ENCODE measurements at places on chromosomes 5 and 9.

- no peak for DNase-seq
Measured at GRCh38 chr9:138038244-138038671, 160.7 kb downstream of the CACNA1B start.

DNA sequence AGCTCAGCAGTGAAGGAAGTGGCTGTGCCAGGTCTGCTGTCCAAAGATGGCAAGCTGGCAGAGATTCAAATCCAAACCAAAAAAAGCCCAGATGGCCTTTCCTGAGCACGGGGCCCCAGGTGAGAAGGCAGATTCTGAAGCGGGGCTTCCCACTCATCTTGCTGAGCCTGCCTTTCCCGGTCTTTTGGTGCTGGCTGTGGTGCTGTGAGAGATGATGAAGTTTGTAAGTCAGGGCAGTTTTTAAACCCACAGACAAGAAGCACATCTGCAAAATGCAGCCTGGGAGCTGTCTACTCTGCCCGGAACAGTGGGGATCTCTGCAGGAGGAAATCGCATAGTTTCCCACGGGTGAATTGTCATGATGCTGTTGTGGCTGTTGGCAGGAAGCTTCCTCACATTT lies 85.0 kb upstream of the IRX4 start:
- DNase-seq = no peak

DNA sequence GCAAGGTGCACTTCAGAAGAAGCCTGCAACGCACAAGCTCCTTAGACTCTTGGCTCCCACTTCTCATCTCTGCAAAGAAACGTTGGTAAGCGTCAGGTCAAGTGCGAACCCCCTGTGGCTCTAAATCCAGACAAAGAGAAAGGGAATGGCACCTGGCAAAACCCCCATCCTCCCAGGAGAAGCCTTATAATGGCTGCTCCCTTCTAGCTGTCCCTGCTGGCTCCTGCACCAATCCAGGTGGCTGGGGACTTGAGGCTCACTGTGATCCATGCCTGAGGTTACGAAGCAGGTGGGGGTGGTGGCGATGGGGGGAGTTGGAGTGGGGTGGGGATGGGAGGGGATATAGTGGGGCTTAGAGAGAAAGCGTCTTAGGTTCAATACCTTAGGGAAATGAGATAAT lies 272.8 kb downstream of the DENND1A start:
- no peak for DNase-seq

DNA sequence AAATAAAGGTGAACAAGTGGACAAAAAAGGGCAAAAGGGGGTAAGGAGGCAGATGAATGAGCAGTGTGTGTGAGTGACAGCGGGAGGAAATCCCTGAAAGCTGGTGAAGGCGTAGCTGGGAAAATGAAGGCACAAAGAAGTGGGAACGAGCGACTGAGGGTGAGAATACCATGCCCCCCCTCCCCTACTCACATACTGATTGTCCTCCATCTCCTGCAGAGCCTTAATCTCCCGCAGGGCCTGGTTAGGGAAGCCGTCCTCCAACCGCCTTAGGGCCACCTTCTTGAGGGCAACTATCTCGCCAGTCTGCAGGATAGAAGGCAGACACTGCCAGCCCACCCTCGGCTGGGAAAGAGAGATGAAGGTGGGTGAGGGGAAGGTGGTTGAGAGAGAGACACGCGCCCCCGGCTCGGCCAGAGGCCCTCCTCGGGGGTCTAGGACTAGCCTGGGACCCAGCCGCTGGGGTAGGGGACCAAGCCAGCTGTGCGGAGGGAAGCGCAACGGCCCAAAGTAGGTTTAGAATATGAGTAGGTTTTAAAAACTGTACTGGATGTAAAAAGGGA lies 522 bp downstream of the CDK20 start:
- no peak for DNase-seq

DNA sequence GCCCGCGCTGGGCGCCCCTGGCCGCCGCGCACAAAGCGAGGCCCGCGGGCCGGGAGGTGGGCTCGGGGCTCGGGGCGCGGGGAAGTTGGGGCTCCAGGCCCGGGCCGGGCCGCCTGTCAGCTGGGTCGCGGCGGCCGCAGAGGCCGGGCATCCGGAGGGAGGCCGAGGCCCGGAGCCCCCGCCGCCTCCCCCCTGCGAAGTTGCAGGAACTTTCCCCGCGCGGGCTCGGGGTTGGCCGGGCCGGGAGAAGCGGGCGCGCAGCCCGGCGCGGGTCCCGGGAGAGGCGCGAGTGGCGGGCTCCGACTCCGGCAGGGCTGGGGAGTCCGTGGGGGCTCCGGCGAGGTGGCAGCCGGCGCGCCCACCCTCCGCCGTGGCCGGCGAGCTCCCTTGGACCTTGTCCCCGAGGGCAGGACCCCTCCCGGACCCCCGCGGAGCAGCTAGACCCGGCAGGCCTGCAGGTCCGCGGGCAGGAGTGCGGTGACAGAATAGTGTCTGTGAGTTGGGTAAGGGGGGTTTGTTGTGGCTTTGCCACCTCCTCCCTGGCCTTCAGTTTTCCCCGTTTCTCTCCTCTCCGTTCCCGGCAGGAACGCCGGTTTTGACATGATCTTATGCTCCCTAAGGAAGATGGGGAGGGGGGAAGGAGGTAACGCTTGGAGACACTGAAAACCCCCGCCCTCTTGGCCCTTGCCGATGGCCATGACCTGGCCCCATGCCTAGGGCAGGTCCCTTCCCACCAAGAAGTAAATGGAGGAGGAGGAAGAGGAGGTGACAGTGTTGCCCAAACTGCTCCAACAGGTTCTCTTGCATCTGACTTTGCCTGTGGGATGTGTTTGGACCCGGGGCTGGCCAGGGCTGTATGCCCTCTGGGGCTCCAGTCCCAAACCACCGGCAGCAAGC lies 942 bp downstream of the PHF2 start:
- DNase-seq = no peak

DNA sequence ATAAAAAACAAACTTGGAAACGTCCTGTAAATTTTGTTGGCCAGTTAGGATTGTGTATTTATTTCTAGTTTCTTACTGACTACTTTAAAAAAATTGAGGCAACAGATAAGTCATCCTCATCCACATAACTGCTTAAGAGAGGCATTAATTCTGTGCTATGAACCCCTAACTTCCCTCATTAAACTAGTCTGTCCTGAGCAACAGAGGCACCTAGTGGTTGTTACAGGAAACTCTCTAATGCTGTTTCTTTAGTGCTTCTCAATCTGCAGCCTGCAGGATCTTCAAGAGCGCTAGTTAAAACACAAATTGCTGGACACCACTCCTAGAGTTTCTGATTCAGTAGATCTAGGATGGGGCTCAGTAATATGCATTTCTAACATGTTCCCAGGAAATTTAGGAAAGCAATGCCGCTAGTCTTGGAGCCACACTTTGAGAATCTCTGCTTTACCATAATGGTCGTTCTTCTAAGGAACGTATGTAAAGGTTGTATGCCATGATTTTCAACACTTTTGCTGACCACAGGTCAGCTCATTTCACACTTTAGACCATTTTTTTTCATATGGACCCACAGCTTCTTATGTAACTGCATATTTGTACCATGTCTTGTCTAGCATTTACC lies 410.1 kb upstream of the SMARCA2 start:
- DNase-seq = no peak

DNA sequence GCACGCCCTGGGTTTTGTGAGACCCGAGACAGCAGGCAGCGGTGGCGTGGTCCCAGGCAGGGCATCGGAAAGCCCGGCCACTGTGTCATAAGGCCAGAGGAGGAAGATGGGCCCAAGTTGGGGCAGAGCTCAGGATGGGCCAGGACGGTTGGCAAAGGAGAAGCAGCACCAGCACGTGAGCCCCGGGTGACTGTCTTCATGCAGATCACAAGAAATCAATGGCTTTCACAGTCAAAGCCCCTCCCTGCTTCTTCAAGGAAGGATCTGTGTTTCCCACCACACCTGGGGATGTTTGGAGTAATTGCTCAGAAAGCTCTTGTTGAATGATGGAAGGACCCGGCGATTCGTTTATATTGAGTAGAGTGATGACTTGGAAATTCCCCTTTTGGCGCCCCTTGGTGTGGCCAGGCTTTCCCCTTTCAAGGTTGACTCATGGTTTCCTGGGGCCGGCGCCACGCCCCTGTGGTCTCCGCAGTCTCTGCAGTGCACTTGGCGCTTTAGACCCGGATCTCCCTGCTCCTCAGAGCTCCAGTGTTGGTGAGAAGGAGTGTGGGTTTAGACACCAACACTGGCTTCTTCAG lies 52.1 kb downstream of the IL31RA start:
- DNase-seq = peak; percentile 54

GRCh38 chr5:87054821-87055220 lies 212.9 kb upstream of the RASA1 start:
- DNase-seq = no peak

DNA sequence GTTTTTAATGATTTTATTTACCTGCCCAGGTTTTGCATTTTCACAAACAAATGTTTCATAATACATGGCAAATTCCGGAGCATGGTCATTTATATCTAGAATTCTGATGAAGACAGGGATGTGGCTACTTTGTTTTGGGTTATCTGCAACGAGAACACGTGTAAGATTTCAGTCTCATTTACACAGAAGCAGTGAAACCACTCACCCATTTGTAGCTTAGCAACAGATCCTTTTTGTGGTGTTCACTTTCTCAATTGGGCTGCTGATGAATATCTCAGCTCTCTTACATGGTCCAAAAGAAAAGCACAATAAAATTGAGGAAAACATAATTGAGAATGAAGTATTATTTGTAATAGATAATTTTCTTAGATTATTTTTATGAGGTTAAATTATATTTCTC lies 148.6 kb downstream of the CDH9 start:
- no peak for DNase-seq

DNA sequence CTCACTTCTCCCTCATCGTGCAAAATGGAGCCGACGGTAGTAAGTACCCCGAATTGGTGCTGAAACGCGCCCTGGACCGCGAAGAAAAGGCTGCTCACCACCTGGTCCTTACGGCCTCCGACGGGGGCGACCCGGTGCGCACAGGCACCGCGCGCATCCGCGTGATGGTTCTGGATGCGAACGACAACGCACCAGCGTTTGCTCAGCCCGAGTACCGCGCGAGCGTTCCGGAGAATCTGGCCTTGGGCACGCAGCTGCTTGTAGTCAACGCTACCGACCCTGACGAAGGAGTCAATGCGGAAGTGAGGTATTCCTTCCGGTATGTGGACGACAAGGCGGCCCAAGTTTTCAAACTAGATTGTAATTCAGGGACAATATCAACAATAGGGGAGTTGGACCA lies 979 bp downstream of the PCDHGA12 start:
- DNase-seq = no peak

DNA sequence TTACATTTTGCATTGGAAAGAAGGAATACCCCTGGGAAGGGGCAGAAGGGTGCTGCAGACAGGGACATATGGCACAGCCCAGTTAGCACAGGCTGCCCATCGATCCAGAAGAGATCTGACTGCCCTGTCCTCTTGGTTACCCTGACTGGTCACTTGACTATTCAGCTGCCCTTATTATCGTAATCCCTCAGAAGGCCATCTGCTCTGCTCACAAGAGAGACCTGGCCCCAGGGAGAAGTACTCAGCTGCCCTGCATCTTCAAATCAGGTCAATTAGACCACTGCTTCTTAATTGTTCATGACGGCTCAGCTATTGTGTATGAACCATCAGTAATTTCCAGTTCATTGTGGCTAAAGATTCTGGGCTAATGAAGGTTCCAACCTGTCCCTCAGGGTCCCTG lies 345.0 kb downstream of the TLE1 start:
- no peak for DNase-seq

DNA sequence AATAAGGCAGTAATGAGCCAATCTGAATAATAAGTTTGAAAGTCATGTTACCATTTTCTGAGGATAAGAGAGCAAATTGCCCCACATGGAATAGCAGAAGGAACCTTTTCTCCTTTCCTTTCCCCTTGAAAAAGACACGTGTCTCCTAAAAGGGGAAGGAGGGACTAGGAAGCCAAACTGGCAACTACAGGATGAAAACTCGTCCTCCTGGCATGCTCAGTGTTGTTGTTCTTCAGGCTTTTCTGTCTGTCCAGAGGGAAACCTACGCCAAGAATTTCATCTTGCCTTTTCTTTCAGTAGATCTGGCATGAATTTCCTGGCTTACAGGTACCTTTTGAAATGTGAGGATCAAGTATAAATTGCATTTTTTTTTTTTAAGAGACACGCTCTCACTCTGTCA lies 355.9 kb upstream of the TLE4 start:
- no peak for DNase-seq

DNA sequence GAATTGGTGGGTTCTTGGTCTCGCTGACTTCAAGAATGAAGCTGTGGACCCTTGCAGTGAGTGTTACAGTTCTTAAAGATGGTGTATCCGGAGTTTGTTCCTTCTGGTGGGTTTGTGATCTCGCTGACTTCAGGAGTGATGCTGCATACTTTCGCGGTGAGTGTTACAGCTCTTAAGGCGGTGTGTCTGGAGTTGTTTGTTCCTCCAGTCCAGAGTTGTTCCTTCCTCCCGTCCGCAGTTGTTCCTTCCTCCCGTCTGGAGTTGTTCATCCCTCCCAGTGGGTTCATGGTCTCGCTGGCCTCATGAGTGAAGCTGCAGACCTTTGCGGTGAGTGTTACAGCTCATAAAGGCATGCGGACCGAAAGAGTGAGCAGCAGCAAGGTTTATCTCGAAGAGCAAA lies 159.6 kb upstream of the ADAMTSL1 start:
- no peak for DNase-seq

DNA sequence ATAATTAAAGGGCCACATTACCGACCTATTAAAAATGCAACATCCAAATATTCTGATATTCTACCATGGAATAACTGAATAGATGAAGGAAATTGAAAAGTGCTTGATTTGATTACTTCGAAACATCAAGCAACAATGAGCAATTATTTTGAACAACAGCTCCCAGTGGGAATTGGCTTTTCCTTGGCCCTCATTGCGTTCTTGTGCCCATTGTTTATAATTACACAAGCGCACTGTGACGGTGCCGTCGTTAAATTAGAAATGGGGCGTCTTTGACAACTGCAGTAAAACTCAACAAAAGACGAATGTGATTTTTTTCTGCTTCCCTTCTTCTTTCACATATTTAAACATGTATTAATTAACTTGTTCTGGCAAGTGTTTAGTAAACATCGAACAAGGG lies 61.6 kb downstream of the CDH6 start:
- DNase-seq = no peak

DNA sequence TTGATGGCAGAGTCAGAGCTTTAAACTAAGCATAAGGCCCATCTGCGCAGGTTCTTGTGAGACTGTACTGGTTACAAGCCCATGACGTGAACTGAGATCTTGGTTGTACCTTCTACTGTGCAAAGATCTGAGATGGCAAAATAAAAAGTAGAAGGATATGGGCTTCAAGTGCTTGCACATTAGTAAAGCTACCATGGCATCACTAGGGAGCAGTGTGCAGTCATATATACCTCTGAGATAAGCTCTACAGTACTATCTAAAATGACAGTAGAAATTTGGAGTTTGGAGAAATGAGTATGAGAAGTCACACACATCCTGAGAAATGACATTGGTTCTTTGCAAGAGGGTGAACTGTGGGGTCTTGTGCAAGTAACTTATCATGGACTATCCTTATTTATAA lies 408.2 kb upstream of the PRR16 start:
- DNase-seq = no peak

- DNase-seq = no peak
Measured at GRCh38 chr5:133741396-133741795, 129.1 kb upstream of the FSTL4 start.

DNA sequence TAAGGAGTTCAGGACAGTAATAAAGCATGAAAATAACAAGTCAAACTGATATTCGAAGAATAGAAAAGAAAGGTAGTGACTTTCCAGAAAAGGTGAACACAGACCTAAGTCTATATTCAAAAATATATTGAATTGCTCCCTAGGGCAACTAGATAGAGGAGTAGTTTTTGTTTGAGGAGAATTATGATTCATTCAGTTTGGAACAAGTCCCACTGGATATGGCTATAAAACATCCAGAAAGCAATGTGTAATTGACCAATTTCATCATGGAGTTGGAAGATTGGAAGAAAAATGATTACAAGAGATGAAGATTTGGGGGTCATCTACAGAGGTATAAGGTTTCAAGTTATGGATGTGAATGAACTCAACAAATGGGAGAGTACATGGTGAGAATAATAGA lies 117.5 kb upstream of the ZNF462 start:
- DNase-seq = no peak
